Stimulated activated naive CD4-positive, alpha-beta T cell treated with Interleukin-2 at 50 U/mL for 16 hours (primary cell): ENCODE measurements at places on chromosomes 2 and 18.

DNA sequence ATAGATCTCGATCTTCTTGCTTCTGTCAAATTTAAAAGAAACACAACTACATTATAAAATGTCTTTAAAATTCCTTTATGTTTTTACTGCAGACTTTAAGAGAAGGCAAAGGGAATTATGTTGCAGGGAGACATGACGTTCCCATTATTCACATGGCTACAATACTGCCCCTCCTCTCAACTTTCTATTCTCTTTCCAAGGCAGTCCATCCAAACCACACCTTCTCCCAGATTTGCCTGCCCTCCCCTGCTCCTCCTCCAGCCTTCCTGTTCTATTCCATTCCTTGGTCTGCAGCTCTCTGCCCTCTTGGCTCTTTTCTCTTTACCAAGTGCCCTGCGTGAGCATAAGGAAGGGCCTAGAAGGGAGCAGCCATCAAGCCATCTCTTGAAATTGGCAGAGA is 61.3 kb downstream of the NABP1 start:
- no peak for DNase-seq

DNA sequence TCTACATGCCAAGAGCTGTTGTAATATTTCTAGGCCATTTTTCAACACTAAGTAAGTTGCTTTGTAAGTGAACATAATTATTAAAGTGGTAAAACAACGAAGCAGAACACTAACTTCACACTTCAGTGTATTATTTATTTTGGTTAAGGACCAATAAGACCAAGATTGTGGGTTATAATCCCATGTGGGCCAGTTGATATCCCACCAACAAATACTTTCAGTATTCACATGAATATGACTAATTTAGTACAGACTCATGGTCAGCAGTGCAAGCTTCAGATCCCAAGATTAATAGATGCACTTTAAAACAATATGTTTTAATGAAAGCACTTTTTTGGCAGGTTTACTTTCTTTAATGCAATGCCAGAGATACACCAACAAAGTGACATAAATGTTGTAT is 154.3 kb downstream of the LCLAT1 start:
- DNase-seq = no peak

- no peak for DNase-seq
These were observed 102.3 kb downstream of the TTN start for GRCh38 chr2:178704876-178705275.

GRCh38 chr2:232377319-232377718 is 1.2 kb upstream of the ALPP start:
- DNase-seq = no peak

DNA sequence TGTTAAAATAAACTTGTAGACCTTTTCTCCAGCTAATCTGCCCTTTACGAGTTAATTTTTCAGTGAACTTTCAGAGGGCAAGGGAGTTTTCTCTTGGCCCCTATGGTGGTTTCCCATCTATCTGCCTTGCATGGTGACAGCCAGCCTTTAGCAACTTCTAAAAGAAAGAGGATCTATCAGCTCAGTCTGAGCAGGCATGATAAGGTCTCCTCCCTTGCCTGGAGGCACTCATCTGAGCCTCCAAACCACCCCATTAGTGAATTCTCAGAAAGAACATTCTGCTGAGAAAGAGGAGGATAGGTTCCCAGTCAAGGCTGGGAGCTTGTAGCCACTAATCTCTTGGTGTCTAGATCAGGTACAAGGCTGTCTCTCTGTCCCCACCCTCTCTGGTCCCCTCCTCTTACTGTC is 10.7 kb upstream of the GYPC start:
- DNase-seq = no peak
